ENCODE measurements at places on chromosomes 11 and 22.
A peak's percentile ranks its signal among the peaks of the same experiment; 100 is the strongest.

DNA sequence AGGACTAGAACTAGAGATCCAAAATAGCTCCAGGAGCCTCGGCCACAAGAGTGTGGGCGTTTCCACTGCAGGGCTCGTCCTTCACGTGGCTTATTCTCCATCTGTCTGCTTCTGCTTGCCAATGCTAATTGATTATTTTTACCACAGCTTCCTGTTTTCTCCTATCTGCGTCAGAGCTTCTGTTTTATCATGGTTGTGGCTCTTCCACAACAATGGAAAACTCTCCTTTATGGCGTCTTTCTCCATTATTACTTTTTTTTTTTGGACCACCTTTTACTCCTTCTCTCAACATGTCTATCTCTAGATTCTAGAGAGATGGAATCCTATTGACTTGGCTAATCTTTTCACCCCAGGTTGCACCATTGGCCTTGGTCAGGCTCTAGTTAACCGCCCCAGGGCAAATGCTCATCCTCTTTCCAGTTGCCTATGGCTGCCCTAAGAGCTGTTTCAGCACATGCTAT lies 25.9 kb downstream of the CAT start:
- no peak for DNase-seq

DNA sequence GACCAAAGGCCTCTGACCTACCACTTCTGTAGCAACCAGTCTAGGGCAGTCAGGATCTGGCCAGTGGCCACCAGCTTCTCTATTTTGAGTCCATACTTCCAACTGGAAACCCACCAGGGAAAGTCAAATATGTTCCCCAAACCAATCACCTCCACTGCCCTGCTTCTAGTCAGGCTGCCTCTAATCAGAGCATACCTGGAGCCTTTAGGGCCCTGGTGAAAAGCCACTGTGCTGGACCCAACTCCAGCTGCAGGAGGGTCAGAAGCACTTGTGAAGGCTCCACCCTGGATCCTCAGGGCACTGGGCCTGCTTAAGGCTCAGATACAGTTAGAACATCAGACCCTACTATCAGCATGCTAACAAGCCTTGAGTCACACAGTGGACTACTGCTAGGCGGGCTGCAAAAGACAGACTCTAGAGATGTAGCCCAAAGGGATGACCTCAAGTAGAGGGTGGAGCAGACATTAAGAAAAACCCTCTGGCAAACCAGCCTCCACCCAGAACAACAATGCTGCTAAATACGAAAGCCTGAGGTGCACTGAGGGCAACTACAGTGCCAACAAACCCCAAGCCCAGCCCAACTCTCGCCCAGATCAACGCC lies 69.2 kb downstream of the DGCR2 start:
- DNase-seq = no peak

DNA sequence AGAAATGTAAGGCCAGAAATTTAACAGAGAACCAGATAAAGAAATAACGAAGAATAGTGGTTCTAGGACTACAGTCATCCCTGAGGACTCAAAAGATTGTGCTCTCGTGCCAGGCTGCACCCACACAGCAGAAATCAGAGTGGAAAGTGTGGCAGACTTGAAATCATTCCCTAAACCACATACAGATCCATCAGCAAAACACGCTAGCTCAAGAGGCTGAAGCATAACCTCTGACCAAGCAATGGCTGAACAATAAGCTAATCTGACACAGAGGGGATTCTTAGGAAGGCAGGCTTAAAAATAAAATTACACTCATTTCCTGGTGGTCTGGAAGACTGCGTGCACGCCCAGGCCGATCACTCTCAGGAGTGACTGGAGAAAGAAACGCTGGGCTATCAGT lies 19.0 kb downstream of the NCF4 start:
- no peak for DNase-seq

DNA sequence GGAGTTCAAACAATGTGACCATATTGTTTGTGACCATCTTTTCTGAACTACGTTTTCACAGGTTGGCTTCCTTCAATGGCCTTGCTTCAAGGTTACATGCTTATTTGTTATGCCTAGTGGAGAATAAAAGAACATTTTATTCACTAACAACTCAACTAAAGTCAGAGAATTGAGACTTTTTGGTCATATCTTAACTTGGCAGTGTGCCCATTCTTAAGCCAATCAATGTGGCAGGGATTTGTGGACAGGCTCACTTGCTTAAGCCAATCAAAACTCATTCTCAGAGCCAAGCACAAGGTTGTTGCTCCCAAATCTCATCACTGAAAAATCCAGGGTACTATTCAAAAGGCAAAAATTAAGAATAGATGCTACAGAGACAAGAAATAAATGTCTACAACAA lies 455.8 kb upstream of the FAT3 start:
- no peak for DNase-seq

DNA sequence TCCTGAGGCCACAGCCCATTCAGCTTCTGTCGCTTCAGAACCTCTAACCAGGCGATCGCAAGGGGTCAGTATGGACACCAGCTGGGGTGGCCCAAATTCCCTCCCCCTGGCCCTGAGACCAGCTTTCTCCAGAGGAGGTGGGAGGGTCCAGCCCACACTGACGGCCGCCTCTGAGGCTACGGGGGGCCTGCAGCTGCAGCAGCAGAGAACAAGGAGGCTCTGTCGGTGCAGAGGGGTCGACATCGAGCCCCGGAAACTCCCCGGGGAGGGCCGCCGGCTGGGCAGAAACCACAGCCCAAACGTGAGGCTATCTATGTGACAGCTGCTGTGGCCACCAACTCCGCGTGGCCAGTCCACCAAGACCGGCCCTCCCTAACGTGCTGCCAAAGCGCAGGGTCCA lies 40.8 kb downstream of the ELFN2 start:
- DNase-seq = no peak

DNA sequence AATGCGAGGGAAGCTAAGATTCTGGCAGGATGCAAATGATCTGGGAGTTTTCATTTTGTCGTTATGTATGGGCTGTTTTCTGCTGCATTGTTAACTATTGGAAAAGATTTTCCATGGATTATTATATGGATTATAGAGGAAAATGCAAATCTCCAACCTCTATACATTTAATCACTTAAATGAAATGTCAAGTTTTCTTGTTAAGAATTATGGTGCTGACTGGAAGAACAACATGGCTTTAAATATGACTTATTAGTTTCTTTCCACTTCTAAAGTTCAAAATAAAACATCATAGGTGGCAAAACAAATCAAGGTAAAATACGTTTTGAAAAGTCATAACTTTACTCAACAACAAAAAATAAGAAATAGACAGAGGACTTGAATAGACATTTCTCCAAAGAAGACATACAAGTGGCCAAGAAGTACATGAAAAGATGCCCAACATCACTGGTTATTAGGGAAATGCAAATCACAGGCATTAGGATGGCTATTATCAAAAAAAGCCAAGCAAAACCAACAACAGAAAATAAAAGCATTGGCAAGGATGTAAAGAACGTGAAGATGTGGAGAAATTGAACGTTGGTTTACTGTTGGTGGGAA lies 56.2 kb upstream of the CLDN5 start:
- DNase-seq = no peak

GRCh38 chr11:57255618-57256017 lies 18.6 kb upstream of the APLNR start:
- no peak for DNase-seq

DNA sequence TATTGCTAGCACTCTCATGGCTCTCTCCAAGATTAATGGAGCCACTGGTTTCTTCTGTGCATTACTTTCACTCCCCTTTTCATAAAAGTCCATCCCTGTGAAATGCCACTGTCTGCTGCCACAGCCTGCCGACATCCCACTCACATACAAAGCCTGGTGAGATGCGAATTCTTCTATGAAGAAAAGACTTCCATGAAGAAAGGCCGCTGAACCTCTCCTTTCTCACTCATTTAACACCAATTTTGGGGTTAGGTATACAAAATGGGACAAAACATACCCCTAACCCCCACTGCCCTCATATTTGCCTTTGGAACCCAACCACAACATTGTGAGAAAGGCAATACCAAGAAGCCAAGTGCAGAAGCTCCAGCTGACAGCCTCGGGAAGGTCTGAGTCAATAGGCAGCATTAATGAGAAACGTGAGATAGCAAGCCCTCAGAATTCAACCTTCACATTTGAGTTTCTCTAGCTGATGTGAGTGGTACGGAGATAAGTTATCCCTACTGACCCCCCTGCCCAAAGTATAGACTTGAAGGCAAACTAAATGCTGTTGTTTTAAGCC lies 156.4 kb downstream of the ATG16L2 start:
- DNase-seq = no peak

DNA sequence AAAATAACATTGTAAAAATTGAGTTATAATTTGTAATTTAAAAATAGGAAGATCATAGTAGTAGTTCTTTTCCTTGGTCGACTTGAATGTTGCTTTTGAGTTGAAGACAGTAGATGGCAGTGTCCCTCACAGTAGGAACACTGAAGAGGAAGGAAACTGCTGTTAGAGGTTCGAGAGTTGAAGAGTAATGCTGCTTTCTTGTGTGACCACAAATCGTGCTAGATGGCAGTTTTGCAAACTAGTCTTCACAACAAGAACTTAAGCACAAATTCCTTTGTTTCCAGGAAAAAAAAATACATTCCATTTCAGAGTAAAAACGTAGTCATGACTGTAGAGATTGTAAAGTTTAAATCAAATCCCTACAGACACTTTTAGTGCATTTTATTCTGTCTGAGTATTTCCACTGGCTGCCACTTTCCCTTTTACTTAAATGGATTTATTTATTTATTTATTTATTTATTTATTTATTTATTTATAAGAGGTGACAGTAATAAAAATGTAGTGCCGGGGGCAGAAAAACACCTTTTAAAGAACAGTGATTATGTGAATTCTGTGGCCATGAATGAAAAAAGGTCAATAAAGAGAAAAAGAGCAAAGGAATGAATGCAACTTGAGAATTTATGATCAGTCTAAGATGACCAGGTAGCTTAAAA lies 54.6 kb downstream of the SPECC1L start:
- DNase-seq = peak; percentile 64

DNA sequence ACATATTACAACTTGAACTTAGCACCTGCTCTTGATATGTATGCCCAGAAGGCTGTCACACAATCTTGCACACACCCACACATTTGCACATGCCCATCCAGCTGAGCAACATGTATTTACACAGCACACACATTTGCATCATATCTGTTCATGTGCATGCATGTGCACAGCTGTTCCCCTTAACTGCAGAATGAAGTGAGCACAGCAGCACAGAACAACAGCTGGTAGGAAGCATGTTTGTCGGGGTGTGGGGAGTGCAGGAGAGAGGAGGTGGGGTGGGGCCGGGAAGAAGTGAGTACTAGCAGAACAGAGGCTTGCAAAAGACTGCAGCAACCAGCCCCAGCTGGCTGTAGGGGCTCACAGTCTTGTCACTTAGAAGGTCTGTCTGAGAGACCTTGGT lies 296.5 kb downstream of the KIRREL3 start:
- DNase-seq = no peak

DNA sequence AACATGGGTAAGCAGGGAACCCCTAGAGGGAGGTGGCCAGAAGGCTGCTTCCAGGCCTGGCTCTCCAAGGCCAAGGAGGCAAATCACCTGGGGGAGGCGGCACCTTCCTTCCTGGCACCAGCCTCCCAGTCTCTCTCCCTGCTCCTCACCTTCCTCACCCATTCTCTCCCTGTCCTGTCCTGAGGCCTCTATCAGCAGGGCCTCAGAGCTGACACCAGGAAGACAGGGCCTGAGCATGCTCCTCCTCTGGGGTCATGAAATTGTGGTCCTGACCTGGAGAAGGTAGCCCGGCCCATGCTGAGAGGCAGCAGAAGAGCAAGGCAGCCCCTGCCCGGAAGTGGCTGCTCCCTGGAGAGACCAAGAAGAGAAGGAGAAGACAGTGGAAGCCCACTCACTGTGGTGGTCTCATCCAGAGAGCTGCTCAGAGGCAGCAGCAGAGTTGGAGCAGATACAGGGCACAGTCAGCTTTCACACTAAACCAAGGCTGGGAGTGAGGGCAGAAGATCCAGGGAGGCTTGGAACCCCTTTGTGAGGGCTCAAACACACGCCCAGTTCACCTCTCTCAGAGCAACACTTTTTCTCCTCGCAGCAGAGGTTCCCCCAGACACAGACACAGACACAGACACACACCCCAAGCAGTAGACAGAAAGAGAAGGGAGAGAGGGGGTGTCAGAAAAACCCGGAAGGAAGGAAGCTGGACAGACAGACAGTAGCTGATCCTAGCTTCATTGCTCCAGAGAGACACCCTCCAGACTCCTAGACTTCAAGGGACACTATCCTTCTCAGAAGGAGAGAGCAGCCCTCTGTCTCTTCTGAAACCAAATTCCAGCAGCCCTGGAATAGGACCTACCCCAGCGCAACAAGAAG lies 1.8 kb downstream of the BCL9L start:
- DNase-seq = no peak

- DNase-seq = no peak
Measured at GRCh38 chr11:75625021-75625420, 43.8 kb downstream of the MAP6 start.

DNA sequence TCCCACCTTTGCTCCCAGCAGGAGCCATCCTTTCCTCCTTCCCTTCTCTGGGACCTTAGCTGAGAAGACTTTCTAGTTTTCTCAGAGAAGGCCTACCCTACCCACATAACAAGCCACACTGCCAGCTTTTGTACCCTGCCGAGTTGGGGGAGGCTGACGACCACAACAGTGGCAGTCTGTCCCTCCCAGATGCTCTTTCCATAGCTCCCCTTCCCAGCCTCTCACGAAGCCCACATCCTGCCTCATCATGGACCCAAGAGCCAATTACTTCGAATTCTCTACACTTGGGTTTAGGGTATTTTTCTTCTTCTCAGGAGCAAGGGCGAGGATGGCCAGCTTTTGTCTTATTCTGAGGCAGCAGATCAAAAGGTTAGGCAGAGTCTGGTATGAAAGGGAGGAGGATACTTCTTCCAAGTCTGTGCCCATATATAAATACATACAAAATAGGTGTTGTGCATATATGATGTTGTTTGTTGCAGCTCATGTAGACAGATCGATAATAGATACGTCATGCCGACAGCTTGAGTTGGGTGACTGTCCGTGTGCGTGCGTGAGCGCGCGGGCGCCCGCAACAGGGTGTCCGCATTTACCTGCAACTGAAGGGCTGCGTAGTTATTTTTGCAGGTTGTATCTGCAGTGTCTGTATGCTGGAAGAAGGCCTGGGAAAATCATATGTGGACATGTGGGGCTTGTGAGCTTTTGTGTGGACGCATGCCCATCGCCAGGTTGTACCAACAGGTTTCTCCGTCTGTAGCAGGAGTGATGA lies 846 bp upstream of the NRGN start:
- DNase-seq = no peak

DNA sequence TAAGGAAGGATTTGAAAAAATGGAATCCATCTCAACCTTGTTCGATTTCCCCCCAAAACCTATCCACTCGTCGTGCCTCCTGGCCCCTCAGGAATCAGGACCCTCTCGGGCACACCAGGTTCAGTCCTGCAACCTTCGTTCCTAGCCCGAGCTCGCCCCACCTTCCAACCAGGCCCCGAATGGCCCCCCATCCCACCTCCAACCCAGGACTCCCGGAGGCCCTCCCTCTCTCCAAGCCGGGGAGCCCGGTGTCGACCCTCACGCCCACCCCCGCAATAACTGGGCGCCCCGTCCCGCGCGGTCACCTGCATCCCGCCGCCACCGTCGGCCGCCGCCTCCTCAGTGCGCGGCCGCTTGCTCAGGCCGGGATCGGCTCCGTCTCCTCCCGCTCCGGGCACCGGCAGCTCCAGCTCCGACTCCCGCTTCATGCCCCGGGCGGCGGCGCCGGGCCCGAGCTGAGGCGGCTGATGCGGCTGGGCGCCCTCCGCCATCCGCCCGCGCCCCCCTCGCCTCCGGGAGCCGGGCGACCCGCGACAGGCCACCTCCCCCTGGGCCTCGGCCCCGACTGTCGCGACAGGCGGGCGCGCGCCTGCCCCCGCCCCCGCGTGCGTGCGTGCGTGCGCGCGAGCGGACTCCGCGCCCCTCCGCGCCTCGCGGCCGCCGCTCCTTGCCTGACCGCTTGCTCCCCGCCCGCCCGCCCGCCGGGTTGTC lies 534 bp downstream of the RBFOX2 start:
- DNase-seq = no peak
